ENCODE measurements at places on chromosomes 6 and 20. TPM values are rescaled to one million over a fixed set of nuclear protein-coding genes. Genes with fewer than 3 reads are reported as not detected.

Gene PACRG
- total RNA-seq, result not detected

Gene CEP43
- 10.5 TPM for total RNA-seq

Gene ARG1
- not detected for total RNA-seq

Gene PRSS35
- total RNA-seq, result 0.05 TPM

Gene B3GALT4
- 0.93 TPM for total RNA-seq

Gene EFCAB8
- total RNA-seq, result not detected

Gene ZNF76
- 9.4 TPM for total RNA-seq

Gene BPIFB4
- total RNA-seq, result not detected

Gene RIMS1
- not detected for total RNA-seq

Gene LAMA5
- 411 TPM for total RNA-seq

Gene HDGFL1
- not detected for total RNA-seq

Gene PDSS2
- 5.2 TPM for total RNA-seq

Data from A549 treated with CORT108297 at 1 μM for 4 hours (cell line).